Osteocyte (in vitro differentiated cells): ENCODE measurements at places on chromosomes 13 and 19. TPM values are rescaled to one million over a fixed set of nuclear protein-coding genes. Genes with fewer than 3 reads are reported as not detected.

DNA sequence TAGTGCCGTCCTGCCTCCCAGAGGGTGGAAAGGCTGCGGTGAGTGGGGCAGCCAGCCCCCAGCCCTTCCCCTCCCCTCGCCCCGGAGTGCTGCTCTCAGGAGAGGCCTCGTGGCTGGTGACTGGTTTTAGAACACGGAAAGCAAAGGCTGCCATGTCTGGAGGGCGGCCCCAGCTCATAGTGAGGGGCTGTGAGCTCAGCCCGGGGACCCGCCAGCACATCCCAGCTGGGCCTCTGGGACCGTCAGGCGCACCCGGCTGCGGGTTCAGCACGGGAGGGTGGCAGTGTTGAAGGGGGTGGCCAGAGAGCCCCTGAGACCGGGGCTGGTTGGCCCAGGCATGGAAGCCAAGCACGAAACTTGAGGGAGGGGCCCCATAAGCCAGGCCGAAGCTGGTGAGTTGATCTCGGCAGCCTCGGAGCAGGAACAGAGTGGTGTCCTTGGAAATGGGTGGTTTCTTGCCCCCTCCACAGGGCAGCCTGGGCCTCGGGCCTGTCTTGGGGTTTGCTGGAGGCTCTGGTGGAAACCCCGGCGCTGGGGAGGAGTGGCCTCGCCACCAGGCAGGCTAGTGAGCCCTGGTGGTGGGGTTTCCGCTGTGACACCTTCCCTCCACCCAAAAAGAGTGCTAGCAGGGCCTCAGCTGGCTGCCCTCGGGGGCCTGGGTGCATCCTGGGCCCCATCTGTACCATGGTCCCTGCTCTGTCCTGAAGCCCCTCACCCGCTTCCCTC, 157.7 kb downstream of the KDM4B start:
- H3K27ac ChIP-seq, result no peak overlapping the region
- H3K4me3 ChIP-seq, result no peak overlapping the region
- H3K4me1 ChIP-seq, result peaks cover 49% of the 10 kb centered on the region
- DNase-seq, result no peak
- H3K27me3 ChIP-seq, result no peaks in the 10 kb centered on the region

DNA sequence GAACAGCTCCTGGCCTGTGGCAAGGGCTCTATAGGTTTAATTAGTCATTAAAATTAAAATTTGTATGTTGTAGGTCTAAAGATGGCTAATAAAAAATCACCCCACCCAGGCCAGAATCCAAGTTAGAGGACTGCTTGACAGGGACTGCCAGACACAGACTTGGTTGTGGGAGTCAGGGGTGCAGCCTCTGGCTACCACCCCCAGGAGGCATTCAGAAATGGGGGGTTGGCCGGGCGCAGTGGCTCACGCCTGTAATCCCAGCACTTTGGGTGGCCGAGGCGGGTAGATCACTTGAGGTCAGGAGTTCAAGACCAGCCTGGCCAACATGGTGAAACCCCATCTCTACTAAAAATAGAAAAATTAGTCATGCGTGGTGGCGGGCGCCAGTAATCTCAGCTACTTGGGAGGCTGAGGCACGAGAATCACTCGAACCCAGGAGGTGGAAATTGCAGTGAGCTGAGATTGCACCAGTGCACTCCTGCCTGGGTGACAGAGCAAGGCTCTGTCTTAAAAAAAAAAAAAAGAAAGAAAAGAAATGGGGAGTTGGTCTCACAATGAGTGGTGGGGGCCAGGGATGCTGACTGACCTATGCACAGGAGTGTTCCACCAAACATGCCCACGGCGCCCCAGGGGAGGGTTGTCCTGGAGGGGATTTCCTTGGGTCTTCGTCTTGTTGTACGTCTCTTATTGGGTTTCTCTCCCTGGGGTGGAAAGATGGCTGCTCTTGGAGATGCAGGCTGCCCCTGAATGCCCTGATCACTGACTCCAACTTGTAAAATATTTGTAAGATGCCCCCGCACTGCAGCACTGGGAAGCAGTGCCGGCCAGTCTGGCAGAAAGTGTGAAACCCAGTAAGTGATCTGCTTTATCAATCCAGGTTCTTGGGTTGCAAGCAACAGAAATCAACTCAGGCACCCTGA, 68.8 kb downstream of the SIPA1L3 start:
- H3K4me3 ChIP-seq, result no peak overlapping the region
- no peak overlapping the region for H3K27ac ChIP-seq
- H3K4me1 ChIP-seq, result no peaks in the 10 kb centered on the region
- no peak for DNase-seq
- H3K27me3 ChIP-seq, result no peaks in the 10 kb centered on the region
- peaks cover 6% of the 10 kb centered on the region for H3K36me3 ChIP-seq

DNA sequence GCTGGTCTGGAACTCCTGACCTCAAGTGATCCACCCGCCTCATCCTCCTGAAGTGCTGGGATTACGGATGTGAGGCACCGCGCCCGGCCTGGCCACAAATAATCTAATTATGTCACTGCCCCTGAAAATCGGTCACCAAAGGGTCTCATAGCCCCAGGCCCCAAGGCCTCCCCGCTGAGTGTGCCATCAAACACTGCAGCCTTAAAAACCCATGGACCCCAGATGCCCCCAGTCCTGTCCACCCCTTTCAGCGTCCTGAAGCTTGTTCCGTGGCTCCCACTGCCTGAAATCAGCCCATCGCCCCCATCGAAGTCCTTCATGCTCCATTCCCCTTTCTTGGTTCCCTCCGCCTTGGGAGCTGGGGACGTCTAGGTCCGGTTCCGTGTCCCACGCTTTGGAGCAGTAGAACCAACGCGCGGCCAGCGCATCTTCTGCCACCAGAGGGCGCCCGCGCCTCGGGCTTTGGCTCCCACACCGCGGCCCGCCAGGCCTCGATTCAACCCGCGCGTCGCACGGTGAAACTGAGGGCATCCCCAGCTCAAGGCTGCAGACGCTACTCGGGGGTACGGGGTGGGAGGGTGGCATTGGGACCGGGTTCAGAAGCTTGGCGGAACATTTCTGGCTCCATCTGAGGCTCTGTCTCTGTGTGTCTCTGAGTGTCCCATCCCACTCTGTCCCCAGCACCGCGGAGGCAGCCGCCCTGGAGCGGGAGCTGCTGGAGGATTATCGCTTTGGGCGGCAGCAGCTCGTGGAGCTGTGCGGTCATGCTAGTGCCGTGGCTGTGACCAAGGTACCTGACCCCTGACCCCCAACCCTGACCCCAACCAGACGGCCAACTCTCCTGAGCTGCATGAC, 3.5 kb downstream of the YJEFN3 start:
- H3K27ac ChIP-seq, result no peak overlapping the region
- peaks cover 2% of the 10 kb centered on the region for H3K36me3 ChIP-seq
- peak; percentile 94 for DNase-seq

DNA sequence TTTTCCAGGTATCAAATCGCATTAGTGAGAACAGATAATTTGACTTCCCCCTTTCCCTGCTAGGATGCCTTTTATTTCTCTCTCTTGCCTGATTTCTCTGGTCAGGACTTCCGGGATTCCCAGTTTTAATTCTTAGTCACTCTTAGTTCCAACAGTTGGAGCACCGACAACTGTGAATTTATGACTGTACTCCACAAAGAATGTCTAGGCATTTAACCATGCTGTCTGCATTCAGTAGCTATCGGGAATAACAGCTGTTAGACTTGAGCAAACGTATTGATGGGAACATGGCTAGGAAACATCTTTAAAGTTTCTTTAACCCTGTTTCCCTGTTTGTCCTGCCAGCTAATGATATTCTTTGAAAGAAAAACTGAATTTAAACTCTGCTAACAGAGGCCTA, 14.1 kb upstream of the SPACA7 start:
- no peak for DNase-seq
- no peaks in the 10 kb centered on the region for H3K36me3 ChIP-seq
- no peak overlapping the region for H3K27ac ChIP-seq
- no peak overlapping the region for H3K4me3 ChIP-seq
- H3K4me1 ChIP-seq, result no peaks in the 10 kb centered on the region

DNA sequence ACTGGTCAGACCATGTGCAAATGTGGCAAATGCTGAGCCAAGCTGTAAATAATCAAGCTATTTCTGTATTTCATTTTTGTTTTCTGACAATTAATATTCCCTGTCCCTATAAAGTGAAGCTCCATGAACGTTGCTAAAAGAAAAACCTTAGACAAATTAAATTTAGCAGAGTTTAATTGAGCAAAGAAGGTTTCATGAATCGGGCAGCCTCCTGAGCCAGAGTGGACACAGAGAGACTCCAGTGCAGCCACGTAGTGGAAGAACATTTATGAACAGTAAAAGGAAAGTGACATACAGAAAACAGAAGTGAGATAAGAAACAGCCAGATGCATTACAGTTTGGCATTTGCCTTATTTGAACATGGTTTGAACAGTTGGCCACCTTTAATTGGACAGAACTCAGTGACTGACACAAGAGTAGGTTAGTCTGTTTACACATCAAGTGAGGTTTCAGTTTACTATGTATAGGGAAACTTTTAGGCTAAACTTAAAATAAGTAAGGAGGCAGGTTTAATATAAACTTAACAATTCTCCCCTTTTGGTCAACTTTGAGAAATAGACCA, 69.7 kb downstream of the UFM1 start:
- H3K27me3 ChIP-seq, result peaks cover 15% of the 10 kb centered on the region
- no peak overlapping the region for H3K4me3 ChIP-seq
- H3K4me1 ChIP-seq, result no peaks in the 10 kb centered on the region
- no peaks in the 10 kb centered on the region for H3K36me3 ChIP-seq
- DNase-seq, result no peak
- H3K27ac ChIP-seq, result no peak overlapping the region

DNA sequence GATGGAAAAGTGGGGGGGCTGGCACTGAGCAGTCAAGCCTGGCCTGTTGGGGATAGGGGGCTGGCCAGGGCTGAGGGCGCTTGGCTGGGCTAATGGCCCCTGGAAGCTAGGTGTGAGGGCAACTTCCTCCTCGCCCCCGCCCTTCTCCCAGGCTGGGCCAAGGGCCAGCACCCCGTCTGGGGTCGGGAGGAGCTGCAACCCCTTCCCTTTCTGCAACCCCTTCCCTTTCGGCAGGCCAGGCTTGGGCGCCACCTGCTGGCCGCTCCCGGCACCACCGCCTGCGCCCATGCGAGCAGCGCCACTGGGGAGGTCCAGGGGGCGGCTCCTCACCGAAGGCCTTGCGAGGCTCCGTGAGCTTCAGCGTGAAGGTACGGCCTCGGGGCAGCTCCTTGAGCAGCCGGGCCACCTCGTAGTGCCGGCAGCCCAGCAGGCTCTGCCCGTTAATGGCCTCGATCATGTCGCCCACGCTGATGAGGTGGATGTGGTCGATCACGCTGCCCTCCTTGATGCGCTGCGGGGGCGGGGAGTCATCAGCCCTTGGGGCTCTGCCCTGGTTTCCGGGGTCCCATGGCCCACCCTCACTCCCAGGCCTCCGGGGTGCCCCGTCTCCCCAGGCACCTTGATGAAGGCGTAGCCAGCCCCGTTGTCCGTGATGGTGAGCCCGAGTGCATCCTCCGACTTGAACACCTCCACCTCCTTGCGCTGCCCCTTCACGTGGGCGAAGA, 5.0 kb upstream of the PTGER1 start:
- peaks cover 9% of the 10 kb centered on the region for H3K36me3 ChIP-seq
- DNase-seq, result peak; percentile 91
- H3K4me1 ChIP-seq, result peaks cover 26% of the 10 kb centered on the region
- H3K27ac ChIP-seq, result no peak overlapping the region
- no peak overlapping the region for H3K4me3 ChIP-seq
- H3K27me3 ChIP-seq, result no peaks in the 10 kb centered on the region

- H3K27ac ChIP-seq, result peak overlapping the region; percentile 98
- H3K4me1 ChIP-seq, result peaks cover 34% of the 10 kb centered on the region
- no peaks in the 10 kb centered on the region for H3K27me3 ChIP-seq
- DNase-seq, result no peak
Observed at GRCh38 chr19:8320564-8321066, 560 bp downstream of the NDUFA7 start.

GRCh38 chr13:24894972-24895300, 131.0 kb downstream of the RNF17 start:
- H3K27me3 ChIP-seq, result no peaks in the 10 kb centered on the region
- H3K4me3 ChIP-seq, result no peak overlapping the region
- H3K4me1 ChIP-seq, result no peaks in the 10 kb centered on the region
- no peak for DNase-seq
- H3K36me3 ChIP-seq, result peaks cover 18% of the 10 kb centered on the region

CYSLTR2 gene
- not detected in 2 replicates for total RNA-seq

TEX29 gene
- total RNA-seq, result 1.9 TPM in 1 of 2 replicates, not detected in the other

MCEMP1 gene
- total RNA-seq, result not detected in 2 replicates

DNA sequence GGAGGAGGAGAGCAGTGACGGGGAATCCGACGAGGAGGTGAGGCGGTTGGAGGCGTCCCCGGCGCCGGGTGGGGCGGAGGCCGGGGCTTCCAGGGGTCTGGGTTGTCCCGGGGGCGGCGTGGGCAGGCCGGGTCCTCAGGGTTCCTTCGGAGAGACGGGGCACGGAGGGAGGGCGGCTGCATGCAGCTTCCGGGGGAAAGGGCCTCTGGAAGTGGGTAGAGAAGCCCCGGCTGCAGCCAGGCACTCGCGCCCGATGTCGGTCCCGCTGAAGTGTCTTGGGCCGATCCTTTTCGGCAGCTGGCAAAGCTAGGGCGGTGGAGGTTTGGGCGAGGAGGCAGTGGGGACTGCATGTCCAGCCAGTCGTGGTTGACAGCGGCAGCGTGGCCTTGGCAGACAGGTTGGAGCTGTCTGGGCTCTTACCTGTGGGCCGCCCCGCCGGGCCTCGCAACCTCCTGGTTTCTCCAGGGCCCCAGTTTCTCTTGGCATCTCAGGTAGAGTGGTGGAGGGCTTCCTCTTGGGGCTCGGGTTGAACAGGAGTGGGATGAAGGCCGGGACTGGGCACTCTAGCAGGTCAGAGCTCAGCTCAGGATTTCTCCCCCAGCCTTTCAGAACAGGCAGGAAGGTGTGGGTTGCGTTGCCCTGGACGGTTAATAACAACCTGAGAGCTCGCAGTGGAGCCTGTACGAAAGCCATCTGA, 690 bp downstream of the KMT2B start:
- H3K27ac ChIP-seq, result peak overlapping the region; percentile 69
- H3K36me3 ChIP-seq, result peaks cover 15% of the 10 kb centered on the region
- H3K27me3 ChIP-seq, result no peaks in the 10 kb centered on the region
- H3K4me1 ChIP-seq, result peaks cover 26% of the 10 kb centered on the region
- DNase-seq, result no peak

DNA sequence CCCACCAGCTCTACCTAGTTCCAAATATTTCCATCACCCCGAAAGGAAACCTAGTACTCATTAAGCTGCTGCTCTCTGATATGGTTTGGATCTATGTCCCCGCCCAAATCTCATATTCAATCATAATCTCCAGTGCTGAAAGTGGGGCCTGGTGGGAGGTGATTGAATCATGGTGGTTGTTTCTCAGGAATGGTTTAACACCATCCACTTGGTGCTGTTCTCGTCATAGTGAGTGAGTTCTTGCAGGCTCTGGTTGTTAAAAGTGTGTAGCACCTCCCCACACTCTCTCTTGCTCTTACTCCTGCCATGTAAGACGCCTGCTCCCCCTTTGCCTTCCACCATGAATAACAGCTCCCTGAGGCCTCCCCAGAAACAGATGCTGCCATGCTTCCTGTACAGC, 43.4 kb upstream of the MED4 start:
- peaks cover 28% of the 10 kb centered on the region for H3K27me3 ChIP-seq
- no peaks in the 10 kb centered on the region for H3K4me1 ChIP-seq
- no peaks in the 10 kb centered on the region for H3K36me3 ChIP-seq
- no peak overlapping the region for H3K27ac ChIP-seq
- H3K4me3 ChIP-seq, result no peak overlapping the region
- no peak for DNase-seq

GRCh38 chr19:11931513-11931912, 6.6 kb downstream of the ZNF700 start:
- peaks cover 8% of the 10 kb centered on the region for H3K4me1 ChIP-seq
- no peak overlapping the region for H3K4me3 ChIP-seq
- H3K36me3 ChIP-seq, result peaks cover 24% of the 10 kb centered on the region
- H3K27me3 ChIP-seq, result no peaks in the 10 kb centered on the region
- no peak for DNase-seq
